ENCODE measurements at places on chromosomes 4 and X.

- no peak for DNase-seq
Measured at GRCh38 chr4:27619435-27619834, 758.8 kb downstream of the STIM2 start.

DNA sequence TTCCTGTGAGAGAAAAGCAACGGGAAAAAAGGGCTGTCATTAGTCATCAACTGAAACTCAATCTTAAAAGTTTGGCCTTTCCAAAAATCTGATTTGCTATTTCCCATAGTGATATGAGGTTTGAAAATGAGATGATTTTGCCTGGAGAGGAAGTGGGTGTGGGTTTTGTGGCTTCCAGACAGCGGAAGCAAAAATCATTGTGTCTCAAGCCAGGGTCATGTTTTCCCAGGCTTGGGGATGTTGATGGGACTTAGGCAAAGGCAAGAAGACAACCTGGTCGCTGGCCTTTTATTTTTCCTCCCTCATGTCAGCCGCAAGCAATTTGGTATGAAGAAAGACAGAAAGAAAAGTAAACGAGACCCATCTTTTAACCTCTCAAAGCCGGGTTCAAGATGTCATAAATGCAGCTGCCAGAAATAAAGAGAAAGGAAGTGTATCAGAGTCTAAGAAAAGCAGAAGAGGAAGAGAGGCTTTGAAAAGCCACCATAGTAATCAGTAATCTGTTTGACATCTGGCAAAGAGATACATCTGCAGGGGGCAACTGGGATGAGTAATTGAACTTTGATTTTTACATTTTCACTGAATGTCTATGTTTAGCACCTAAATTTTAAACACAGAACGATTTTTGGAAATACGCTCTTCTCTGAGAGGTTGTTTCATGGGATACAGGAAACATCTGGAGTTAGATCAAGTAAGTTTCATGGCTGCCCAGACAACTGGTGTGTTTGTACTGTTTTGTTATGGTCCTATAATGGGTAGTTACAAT, 521.6 kb upstream of the SLIT2 start:
- DNase-seq: no peak

GRCh38 chrX:149531599-149531998, 9.2 kb upstream of the EOLA1 start:
- no peak for DNase-seq

DNA sequence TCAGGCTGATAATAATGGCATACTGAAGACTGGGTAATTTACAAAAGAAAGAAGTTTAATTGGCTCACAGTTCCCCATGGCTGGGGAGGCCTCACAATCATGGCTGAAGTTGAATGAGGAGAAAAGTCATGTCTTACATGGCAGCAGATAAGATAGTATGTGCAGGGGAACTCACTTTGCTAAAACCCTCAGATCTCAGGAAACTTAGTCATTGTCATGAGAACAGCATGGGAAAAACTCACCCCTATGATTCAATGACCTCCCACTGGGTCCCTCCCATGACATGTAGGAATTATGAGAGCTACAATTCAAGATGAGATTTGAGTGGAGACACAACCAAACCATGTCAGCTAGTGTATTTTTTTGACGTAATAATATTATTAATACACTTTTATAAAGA, 149.8 kb upstream of the BOD1L1 start:
- no peak for DNase-seq

DNA sequence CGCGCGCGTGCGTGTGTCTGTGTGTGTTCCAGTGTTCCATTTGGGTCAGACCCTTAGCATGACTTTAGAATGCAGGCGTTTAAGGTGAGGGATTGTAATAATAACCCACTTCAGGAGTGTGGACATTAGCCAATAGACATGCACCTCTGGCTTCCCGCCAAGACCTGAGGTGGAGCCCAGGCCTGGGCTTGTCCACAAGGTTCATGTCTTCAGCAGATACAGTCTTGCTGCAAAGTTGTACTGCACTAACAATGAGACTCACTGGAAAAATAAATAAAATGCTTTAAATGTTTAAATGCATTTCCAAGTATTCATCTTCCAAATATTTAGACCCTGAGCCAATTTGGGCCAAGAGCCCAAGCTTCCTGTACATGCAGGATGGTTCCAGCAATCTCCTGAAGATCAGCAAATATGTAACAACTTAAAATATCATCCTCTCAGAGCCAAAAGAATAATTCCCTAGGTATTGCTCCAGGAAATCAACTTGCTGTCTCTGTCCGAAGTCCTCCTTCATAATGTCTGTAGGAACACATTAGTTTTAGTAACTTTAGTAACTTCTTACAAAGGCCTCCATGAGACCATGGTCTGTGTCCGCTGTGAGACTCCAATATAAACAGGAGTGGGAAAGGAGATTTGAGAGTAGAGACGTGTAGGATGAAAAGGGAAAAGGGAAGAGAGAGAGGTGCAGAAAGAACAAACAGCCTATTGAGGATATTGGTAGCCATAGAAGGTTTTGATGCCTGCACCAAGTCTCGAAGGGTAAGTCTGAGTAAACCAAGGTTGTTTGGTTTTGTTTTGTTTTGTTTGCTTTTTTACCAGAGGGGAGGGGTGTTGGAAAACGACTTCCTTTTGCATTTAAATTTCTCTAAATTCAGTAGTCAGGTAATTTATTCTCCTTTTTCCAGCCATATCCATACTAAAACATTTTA, 98.5 kb upstream of the KLF3 start:
- peak; percentile 28 for DNase-seq

DNA sequence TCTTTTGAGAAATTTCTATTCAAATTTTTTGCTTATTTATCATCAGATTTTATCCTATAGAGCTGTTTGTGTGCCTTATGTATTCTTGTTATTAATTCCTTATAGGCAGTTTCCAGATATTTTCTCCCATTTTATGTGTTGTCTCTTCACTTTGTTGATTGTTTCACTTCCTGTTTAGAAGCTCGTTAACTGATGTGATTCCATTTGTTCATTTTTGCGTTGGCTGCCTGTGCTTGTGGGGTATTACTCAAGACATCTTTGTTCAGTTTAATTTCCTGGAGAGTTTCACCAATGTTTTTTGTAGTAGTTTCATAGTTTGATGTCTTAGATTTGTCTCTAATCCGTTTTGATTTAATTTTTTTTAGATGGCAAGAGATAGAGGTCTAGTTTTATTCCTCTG, 14.6 kb downstream of the ZNF718 start:
- no peak for DNase-seq

DNA sequence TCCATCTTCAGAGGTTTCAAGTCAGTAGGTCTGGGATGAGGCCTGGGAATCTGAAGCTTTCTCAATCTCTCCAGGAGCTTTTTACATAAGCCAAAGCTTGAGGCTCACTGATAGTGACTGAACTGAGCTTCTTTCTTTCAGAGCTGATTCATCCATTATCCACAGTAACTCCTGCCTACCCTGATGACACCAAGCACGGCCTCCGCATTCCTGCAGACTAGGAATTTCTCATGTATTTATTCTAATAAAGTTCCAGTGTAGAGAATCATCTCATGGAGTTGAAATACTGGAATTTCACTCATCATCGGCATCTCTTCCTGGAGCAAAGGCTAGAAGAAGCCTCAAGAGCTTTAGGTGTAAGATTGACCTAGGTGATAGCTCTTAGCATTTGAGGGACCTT, 12.1 kb upstream of the DCTD start:
- peak; percentile 73 for DNase-seq

All from AG09319 (cell line).